ENCODE measurements at places on chromosomes 4 and X.
A peak's percentile ranks its signal among the peaks of the same experiment; 100 is the strongest.

- no peak for DNase-seq
These were observed 119.2 kb downstream of the SCLT1 start for GRCh38 chr4:128974136-128974581.

GRCh38 chrX:153970357-153971123 is 1.1 kb downstream of the HCFC1 start:
- DNase-seq, result peak; percentile 34

DNA sequence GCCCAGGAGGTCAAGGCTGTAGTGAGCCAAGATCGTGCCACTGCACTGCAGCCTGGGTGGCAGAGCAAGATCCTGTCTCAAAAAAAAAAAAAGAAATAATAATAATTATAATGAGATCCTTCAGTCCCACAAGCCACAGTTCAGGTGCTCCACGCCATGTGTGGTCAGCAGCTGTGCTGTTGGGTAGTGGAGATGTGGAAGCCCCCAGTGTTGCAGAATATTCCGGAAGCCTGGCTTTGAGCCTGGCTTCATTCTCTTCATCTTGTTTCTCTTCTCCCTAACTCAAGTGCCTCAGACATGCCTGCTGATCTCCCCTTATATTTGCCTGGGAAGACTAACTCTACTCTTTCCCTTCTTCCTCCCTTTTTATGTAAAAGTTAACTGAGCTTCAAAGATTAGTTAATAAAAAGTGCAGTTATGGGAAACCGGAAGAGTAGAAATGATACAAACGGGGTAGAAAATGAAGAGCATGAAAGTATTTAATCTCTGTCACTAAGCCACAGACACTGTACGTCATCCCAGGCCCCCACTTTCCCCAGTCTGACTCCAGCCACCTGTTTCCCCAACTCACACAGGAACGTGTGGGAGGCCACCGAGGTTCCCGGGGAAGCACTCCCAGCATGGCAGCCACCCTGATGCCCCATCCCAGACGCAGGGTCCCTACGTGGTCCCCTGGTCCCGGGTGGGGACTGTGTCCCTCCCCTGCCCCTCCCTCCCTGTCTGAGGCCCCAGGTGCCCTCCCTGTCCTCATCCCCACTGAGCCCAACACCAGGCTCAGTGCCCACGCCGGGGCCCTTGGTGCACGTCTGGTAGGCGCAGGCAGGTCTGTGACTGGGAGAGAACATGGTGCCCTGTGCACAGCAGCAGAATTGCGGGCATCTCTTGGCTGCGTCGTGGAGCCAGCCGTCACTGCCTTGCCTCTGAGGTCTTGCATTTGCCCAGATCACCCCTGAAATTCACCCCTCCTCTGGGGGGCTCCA is 24.0 kb downstream of the PCGF3 start:
- DNase-seq, result no peak

DNA sequence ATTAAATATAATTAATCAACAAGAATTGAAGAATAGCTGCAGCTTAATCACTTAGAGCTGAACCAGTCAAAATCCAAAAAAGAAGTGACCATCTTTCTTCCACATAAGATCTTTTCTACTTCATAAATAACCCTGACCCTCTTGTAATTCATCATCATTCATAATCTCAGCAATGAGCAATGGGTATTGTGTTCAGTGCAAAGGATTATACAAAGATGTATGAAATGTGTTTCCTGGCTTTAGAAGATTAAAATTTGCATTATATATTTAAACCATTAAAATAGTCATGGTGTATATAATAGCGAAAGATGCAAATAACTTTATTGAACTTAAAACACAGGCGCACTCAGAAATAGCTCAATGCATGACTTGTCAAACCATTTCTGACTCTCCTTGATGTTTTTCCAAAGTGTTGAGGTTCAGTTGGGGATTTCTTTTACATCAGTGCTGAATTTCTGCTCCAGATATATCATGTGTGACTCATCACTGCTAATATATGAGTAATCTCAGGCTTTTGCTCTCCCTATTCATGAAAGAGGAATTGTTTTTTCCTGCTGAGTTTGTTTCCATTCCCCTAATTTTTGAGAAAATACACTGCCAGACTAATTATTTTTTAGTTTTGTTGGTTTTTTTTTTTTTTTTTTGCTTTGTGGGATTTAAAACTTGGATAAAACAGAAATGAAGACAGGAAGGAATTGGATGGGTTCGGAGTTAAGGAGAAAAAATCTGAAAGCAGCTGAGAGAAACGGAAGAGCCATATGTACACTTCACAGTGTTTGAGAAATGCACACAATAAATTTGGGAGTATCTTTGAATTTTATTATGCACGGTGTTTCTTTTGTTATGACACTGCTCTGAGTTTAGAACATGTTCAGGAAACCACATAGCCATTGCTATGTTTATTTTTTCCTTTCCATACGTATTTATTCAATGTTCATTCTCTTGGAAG is 290.1 kb upstream of the PCDH7 start:
- DNase-seq, result no peak

- DNase-seq, result no peak
These were observed 324.9 kb downstream of the PPP3CA start for GRCh38 chr4:101022151-101023024.

GRCh38 chr4:124783847-124784246 is 71.3 kb upstream of the ANKRD50 start:
- no peak for DNase-seq

DNA sequence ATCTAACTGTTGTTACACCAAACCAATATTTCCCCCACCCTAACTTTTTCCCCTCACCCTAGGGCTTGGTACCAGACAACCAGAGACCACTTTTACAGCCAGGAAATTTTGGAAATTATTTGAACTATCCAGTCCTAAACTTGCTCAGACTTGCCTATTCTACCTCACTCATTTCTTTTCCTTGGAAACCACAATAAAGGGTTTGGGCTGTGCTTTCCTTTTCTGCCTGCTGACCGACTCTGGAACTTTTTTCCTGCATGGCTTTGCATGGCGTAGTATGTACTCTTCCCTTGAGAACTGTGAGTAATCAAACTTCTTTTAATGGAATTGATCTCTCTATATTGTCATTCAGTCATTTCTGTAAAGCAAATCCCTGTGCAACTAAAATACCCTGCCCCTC is 516.5 kb upstream of the FTHL17 start:
- no peak for DNase-seq

DNA sequence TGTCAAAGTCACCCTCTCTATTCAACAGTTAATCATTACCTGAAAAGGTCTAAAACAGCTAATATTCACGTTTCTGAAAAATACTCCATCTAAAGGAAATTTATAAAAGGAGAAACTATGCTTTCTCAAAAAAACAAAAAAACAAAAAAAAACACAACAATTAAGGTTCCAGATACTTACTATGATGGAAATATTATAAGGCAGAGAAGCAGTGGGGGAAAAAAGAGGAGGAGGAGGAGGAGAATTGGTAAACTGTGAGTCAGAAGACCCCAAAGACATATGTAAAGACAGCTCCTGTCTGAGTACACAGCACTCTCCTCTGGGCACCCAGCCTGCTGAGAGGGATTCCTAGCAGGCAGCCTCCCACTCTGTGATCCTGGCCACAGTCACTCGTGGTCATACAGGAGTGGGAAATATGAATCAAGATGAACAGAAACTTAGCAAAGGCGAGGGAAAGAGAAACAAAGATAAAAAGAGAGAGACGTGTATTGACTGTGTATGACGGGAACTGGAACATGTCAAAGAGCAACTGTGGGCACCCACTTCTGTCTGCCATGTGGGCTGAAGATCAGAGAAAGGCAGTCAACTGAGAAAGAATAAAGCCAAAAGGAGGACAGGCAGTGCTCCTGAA is 12.5 kb downstream of the KLHL15 start:
- DNase-seq, result no peak

DNA sequence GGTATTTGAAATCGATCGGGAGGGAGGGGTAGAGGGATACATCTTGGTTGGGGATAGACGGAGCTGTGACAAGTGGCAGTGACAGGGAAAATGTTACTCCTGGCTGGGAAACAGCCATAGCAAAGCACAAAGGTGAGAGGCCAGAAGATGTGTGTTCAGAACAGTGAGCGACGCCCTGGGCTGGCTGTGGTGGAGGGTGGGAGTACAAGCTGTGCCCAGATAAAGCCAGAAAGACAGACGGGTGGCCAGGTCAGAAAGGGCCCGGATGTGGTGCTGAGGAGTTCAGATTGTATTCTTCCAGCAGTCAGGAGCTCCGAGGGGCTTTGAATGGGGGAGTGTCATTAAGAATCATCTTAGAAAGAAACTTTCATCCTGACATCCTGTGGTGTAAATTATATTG is 27.9 kb downstream of the CCDC149 start:
- no peak for DNase-seq

DNA sequence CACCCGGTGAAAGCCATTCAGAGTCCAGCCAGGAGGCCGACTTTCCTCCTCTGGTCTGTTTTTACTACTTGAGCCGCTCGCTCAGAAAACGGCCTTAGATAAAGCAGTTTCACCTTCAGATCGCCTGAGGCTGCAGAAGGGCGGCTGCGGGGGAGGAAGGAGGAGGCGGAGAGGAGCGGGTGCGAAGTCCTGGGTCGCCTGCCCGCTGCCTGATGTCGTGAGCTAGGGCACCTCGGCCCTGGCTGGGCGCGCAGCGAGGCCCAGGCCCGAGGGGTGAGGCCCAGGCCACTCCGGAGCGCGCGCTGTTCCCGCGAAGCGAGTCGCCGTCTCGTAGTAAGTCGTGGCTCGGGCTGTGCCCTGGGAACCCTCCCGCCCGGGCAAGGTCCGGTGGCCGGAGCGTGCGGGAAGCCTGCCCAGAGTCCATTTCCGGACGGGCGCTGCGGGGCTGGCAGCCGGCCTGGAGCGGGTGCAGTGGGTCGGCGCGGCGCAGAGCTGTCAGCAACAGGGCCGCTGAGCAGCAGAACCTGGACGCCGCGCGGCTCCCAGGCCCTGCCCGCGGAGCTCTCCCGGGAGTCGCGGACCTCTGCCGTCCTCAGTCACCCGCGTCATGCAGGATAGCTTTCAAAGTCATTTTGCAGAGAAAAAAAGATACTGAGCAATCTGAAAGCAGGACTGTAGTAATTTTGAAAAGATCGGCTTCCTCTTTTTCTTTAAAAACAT is 18.6 kb downstream of the TRIM2 start:
- no peak for DNase-seq

GRCh38 chr4:106365613-106366012 is 3.0 kb downstream of the GIMD1 start:
- DNase-seq, result no peak

DNA sequence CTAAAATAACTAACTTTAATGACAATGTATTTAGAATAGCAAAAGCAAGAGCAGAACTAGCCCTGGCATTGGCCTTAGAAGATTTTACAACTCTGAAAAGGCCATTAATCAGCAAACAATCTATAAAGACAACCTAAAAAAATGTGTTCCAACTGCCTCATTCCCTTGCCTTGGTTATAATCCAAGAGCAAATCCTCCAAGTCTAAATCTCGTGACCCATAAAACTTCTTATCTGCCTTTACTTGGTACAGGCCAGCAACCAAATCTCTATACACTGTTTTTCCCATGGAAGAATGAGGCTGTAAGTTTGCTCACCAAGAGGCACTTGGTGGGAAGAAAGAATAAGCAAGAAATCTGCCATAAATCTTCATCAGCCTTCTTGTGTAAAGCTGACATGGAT is 175.3 kb upstream of the MID1 start:
- no peak for DNase-seq

GRCh38 chrX:135264206-135264605 is 12.3 kb downstream of the ETDA start:
- DNase-seq, result no peak

DNA sequence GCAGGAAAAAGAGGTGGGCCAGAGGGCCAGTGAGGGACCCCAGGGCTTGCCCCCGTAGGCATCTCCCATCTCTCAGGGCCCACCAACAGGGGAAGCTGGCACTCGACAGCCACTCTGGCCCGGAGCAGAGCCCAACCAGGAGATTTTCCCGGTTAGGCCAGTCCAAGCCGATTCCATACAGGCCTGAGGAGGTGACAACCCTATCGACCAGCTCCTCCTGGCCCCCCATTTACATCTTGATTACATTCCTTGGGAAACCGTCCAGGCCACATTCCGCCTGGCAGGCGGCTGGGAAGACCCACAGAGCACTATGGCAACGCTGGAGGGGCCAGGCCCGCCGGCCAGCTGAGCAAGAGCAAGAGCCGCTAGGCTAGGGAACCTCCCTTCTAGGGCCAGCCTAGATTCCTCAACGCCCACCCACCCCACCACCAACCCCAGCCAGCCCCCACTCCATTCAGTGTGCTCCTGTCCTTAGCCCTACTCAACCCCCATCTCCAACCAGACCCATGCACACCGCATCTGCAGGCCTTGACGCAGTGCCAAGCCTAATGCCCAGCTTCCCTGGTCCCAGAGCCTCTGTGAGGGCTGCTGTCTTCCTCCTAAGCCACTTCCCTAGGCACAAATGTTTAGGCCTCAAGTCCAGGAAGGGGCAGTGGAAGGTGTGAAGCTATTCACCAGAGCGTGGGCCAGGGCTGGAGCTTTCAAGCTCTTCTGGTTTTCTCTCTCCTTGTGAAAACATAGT is 161.2 kb downstream of the EFNB1 start:
- DNase-seq, result no peak

- no peak for DNase-seq
These were observed 572.5 kb downstream of the MAGEB5 start for GRCh38 chrX:26788402-26788998.

DNA sequence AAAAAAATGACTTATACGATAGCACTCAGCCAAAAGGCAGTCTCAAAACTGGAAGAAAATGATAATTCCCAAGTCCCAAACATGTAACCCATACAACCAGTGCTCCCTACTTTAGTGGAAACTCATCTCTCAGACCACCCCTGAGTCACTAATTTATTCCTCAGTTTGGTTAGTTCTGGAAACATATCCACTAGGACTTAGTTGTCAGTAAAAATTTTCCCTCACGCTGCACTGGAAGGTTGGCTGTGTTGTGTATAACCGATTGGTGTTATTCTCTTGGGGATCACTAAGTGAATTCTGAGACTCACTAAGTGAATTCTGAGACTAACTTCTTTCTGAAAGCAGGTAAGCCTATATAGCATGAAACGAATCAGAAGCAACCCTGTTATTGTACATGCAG is 48.5 kb upstream of the GAB1 start:
- DNase-seq, result no peak
